ENCODE measurements at places on chromosomes 3 and 15.

- DNase-seq, result no peak
Observed at GRCh38 chr3:177443469-177443868, 246.2 kb upstream of the TBL1XR1 start.

GRCh38 chr3:192847941-192848340 is 69.7 kb downstream of the MB21D2 start:
- DNase-seq, result no peak

DNA sequence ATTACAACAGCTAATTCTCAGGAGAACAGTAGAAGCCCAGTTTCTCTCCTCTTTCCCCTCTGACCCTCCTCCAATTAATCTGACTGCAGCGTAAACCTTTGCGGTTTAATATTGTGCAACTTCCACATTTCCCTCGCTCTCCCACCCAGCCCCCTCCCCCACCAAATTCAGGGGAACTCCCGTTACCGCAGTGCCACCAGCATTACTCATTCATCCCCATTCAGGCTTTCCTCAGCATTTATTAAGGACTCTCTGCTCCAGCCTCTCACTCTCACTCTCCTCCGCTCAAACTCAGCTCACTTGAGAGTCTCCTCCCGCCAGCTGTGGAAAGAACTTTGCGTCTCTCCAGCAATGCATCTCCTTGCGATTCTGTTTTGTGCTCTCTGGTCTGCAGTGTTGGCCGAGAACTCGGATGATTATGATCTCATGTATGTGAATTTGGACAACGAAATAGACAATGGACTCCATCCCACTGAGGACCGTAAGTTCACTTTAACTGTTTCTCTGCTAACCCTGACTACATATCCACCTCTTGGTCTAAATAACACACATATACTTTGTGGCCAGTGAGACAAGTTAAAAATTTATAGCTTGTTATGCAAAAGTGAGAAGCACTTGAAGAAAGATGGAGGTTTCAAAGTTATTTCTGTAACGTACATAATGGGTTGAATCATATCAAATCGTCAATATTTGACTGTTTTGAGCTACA is at the start of gene PTX3:
TSS of gene PTX3 (plus strand) at position 268 of the 709 bp plus-strand sequence. CDS start at position 352, 84 bp downstream.
- DNase-seq, result no peak

DNA sequence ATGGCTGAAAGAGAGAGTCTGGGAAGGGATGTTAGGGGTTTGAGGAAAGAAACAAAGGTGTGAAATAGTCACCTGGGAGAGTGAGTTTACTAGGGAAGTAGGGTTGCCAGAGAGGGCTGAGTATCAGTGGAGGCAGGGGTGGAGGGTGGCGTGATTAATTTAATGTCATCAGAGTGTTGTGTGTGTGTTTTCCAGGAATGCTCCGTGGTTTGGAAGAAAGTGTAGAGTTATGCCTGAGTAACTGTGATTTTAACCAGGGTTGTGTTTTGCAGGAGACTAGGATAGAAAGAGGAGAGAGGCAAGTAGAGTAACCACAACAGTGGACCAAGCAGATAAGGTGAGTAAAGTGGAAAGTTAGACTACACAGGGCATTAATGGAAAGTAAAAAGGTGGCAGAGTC is 27.2 kb downstream of the PLD1 start:
- DNase-seq, result no peak

- DNase-seq, result no peak
Observed at GRCh38 chr15:96804754-96805153, 474.3 kb downstream of the NR2F2 start.

DNA sequence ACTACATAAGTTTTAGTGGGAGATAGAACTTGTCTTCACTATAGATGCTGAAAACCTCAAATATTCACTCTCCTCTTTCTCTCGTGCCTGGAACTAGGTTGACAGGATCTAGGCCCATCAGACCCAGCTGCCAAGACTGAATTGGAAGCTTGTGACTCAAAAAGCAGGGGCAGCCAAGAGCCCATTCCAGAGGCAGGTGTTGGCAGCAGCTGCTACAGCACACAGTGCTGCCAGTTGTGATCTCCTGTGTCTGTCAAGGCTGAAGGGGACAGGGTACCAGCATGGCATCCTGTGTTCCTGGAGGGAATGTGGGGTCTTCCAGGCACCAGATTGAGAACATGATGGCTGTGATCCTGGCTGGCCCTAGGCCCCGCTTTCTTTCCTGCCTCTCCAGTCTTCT is 92.5 kb upstream of the MB21D2 start:
- DNase-seq, result peak; percentile 38

DNA sequence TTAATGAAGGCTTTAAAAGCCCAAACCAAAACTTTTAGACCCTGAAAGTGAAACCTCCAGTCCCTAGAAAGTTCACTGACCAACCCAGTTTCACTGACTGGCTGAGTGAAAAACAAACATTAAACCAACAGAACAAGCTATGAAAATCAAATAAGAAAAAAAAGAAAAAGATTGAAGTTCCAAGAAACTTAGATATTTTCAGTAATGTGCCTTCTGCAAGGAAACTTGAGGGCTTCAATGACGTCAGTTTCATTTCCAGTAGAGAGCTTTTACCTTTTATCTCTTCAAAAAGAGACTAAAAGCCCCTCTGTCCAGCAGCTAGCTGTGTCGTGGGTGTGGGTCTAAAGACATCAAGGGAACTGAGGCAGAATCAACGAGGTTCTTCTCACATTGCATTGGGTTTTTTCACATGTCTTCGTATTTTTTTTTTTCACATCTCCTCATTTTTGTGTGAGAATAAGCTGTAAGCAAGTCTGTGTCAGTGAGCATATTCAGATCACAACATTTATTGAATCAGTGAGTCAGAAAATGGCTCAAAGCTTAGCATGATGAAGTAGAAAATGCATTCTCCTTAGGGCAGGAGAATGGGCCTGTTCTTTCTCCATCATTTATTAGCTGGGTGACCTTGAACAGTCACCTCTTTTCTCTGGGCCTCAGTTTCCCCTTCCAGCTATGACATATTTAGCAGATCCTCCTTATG is 54.8 kb upstream of the BCL6 start:
- DNase-seq, result no peak

DNA sequence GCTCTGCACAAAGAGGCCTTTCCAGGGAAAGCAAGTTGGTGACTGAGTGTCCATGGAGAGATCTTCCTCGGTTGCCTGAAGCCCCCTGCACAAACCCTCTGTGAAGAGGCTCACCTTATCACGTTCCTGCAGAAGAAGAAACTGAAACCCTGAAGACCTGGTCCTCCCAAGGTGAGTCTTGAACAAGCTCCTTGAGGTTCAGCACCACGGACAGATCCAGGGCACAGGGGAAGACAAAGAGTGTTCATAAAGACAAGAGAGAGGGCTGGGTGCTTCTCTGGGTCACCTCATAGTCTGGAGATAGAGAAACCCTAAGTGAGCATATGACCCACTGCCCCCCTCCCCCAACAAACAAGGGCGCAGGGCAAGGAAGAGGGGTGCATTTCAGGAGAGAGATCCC is 21.7 kb upstream of the TBC1D21 start:
- DNase-seq, result no peak

DNA sequence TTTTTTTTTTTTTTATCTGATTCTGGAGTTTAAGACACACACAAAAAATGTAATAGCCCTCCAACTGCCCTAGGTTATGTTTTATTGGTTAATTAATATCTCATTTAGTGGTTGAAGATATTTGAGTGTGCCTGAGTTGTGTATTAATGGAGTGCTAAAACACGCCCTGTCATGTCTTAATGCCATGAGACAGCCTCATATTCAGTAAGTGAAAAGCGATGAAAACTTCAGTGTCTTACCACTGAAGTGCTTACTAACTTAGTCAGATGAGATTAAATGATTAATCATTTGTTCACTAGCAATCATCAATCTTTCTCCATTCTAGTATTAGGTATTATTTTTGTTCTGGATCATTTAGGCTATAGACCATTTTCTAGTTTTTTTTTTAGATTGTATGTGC is 544.7 kb upstream of the ROBO2 start:
- DNase-seq, result no peak

Measured in SHP77 (cell line).